Globus pallidus (tissue), 1 donor: ENCODE measurements at places on chromosomes 11 and 22.

DNA sequence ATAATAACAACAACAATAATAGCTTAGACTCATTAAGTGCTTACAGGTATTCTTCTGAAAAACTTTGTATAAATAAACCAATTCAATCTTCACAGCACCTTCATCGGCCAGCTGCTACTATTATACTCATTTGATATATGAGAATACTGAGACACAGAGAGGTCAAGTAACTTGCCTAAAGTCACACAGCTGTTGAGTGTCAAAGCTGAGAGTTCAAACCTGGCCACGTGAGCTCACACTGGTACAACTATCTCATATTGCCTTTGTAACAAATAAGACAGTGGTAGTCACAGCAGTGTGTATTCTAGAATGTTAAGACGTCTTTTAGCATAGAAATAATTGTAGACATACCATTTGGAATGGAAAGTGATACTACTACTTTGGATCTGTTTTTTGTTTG is 268.5 kb downstream of the NTM start:
- DNase-seq: no peak

DNA sequence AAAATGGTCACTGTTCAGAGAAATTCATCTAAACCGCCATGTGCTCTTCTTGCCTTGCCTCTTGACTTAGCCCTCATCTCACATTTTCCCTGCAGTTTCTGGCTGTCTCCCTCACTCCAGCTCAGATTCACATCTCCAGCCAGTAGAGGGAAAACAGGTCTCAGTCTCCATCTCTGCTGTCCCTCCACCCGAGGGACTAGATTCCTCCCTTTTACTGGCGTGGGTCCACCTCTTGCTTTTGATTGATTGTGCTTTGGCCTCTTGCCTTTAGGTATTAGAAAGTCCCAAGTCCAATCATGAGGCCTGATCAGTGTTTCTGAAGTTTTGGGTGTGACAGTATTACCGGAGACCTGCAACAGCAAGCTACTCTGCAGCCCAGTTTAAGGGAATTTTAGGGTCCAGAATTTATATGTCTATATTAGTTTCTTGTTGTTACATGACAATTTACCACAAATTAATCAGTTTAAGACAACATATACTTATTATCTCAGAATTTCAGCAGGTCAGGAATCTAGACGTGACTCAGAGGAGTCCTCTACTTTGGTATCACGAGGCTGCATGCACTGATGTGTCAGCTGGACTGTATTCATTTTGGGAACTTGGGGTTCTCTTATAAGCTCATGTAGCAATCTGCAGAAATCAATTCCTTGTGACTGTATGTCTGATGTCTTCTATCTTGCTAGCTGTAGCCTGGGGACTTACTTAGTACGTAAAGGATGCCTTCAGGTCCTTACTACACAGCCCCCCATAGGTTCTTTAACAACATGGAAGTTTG is 805.2 kb upstream of the CCDC90B start:
- peak; percentile 58 for DNase-seq

- no peak for DNase-seq
Measured at GRCh38 chr22:41229215-41229614, 11.5 kb downstream of the CHADL start.

GRCh38 chr22:19844377-19845053 is 10.2 kb downstream of the GNB1L start:
- DNase-seq: peak; percentile 31

DNA sequence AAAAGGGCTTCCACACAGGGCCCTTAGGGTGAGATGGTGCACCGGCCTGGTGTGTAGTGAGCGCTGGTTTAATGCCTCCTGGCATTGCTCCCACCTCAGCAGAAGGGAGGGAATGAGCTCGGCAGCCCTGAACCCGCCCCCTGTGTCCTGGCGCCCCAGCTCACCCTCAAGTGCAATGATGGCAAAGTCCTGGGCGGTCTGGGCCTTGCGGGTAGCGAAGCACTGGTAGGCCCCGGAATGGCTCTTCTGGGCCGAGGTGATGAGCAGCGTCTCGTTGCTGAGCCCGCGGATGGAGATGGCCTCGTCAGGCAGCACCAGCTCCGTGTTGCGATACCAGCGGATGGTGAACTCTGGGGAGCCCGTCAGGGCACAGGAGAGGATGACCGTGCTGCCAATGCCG is 193.3 kb downstream of the CEP164 start:
- DNase-seq: no peak

DNA sequence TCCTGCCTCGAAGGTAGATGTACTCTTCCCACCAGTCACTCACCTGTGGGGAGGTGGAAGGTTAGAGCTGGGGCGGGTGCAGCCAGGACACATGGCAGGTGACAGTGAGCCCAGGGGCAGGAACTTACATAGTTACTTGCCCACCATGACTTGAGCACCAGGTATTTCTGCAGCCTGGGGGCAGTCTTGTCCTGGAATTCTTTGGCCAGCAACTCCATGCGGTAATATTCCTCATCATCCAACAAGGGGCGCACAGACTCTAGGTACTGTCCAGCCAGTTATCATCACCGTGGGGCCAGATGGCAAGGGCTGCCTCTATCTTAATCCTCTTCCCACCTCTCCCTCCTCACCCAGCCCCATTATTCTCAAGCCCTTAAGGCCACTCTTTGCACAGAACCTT is 2.2 kb downstream of the CPT1B start:
- no peak for DNase-seq

DNA sequence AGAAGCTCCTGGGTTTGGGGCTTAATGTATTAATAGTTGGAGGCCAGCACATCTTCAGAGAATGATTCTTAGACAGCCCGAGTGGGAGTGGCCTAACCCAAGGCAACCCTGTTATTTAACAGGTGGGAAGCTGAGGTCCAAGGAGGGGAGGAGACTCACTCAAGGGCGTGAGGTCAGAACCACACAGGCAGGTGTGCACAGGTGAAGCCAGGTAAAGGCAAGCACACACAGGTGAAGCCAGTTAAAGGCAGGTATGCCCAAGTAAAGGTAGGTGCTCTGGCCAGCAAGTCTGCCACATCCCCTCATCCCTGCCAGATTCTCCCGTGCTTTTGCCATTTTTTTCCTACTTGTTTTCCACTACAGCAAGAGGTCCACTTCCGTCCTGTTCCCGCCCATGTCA is 2.9 kb upstream of the SHANK2 start:
- no peak for DNase-seq

- DNase-seq: no peak
Measured at GRCh38 chr11:43434893-43435292, 76.2 kb downstream of the TTC17 start.

DNA sequence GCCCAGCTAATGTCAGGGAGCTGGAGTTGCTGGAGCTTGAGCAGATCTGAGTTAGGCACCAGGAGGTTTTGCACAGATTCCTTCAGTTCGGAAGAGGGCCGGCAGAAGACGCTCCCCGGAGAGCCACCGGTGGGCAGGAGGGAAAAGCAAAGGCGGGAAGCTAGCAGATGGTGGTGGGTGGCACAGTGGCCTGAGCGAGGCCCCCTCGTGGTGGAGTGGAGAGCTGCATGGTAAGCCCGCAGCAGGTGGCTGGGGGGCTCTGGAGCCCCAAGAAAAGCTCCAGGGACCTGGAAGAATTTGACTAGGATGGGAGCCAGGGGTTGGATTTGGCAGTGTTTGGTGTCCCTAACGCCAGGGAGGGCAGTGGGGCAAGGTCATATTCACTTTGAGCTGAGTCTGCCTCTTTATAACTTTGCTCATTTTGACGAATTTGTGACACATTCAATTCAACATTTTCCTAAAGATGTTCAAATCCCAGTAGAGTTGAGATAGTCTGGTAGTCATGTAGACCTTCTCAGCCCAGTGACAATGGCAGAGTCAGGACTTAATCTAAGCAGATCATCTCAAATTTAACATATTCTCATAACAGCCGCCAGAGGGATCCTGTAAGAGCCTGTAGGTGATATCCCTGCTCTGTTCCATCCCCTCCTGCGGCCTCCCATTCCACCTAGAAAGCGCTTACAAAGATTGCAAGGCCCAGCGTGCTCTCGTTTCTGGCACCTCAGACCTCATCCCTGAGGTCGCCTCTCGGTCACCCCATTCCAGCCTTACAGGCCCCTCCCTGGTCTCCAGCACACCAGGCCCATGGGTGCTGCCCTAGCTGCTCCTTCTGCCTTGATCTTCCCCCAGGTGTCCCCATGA is 57.9 kb downstream of the TRIM29 start:
- DNase-seq: no peak

DNA sequence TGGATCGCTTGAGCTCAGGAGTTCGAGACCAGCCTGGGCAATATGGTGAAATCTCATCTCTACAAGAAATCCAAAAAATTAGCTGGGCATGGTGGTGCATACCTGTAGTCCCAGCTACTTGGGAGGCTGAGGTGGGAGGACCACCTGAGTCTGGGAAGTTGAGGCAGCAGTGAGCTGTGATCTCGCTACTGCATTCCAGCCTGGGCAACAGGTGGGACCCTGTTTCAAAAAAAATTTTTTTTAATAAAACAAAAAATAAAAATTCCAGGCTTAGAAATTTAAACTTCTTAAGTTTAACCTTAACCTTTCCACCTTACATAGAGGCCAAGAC is 21.2 kb downstream of the CLMP start:
- DNase-seq: no peak

- DNase-seq: no peak
Measured at GRCh38 chr11:33160136-33160535, 1.1 kb downstream of the CSTF3 start.

GRCh38 chr11:2886191-2886894 is 768 bp upstream of the CDKN1C start:
- no peak for DNase-seq

DNA sequence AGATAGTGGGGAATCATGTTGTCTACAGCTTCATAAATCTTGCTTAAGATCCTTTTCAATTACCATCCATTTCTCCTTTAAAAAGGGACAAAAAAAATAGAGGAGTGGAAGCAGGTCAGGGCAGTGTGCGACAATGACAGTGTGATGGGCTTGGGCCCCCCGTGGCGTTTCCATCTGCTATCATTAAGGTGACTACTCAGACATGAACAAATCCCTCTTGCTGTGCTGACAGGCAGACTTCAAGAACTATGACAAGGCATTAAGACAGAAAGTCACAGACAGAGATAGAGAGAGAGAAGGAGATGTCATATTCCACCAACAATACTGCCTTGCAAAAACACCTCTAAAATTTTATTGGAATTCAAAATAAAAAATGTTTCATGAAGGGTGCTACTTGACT is 263.2 kb downstream of the DCDC1 start:
- DNase-seq: no peak

- peak; percentile 20 for DNase-seq
Measured at GRCh38 chr11:30478923-30479322, 107.2 kb downstream of the MPPED2 start.

- no peak for DNase-seq
Measured at GRCh38 chr22:44745853-44746789, 6.3 kb upstream of the ARHGAP8 start.

DNA sequence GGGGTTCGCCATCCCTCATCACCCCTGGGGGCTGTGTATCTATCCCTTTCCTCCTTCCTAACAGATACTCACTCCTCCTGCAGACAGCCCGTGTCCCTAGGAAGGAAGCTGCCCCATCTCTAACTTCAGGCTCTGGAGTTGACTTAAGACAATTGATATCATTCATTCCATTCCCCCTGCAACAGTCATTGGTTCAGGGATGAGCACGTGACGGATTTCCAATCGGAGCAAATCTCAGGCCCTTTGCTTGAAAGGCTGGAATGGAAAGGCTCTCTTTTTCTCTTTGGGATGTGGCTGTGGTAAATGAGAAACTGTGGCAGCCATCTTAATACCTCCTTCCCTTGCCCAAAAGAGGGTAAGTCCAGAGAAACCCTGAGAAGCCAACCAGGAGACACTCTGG is 5.0 kb upstream of the SCUBE2 start:
- DNase-seq: no peak

DNA sequence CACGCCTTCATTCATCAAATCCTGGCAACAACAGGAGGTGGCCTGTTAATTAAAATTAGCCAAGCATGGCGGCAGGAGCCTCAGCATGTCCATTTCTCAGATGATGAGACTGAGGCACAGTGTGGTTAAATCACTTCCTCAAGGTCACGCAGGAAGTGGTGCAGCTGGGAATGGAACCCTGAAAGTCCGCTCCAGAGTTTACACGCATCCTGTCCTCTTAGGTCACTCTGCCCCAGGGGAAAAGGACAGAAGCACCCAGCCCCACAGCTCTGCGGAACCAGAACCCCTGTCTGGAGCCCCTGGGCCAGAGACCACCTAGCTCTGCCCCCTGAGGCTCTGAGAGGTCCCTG is 19.6 kb downstream of the RPL3 start:
- DNase-seq: peak; percentile 37

DNA sequence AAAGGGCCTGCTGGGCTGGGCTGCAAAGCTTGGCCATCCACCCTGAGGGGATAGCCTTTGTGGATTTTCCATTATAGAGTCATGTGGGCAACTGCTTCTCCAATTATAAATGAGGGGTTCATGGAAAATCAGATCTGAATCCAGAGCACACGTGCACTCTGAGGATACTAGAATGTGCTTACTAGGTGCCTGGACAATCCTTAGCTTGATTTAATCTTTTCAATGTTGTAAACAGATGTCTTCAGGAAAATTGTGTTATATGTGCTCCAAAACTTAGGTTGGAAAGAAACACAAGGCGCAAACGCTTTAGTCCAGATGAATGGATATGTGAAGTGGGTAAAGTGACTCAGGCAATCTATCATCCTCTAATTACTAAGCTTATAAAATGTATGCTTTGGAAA is 92.0 kb downstream of the SLC17A6 start:
- no peak for DNase-seq

DNA sequence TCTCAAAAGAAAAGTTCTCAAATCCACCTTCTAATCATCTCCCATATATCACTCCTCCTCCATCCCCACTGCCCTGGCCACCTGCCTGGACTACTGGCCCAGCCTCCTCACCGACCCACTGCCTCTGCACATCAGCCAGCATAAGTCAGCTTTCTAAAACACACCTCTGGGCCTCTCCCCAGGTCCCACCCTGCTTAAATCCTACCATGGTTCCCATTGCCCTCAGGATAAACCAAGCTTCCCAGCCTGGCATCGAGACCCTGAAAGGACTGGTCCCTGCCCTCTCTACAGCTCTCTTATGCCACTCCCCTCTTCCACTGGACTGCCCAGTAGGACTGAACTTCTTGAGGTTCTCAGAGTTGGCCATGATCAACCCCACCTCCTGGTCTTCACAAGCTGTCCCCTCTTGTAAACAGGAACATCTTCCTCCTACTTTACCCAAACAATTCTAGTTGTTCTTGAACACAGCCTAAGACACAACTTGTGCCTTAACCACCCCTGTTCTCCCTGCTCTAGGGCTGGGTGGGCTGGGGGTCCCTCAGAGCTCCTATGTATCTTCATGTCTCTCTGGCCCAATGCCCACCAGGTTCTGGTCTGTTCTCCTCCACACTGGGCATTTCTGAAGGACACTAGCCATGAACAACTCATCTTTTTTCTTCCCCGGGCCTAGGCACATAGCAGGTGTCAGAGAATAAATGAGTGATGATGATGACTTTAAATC is 12.6 kb upstream of the P2RY6 start:
- no peak for DNase-seq

GRCh38 chr11:65204646-65205601 is 23.2 kb downstream of the CAPN1 start:
- DNase-seq: peak; percentile 65

GRCh38 chr11:29449281-29450074 is 567.4 kb downstream of the KCNA4 start:
- DNase-seq: no peak

GRCh38 chr22:34475886-34476285 is 555.6 kb upstream of the LARGE1 start:
- DNase-seq: no peak

GRCh38 chr11:78099666-78100065 is 20.0 kb upstream of the NDUFC2 start:
- no peak for DNase-seq

- no peak for DNase-seq
Measured at GRCh38 chr11:12205330-12205729, 94.9 kb downstream of the MICAL2 start.

GRCh38 chr11:11580012-11580411 is 41.8 kb downstream of the GALNT18 start:
- DNase-seq: no peak

GRCh38 chr11:116610190-116610589 is 162.6 kb downstream of the BUD13 start:
- no peak for DNase-seq
